Dorsolateral prefrontal cortex (tissue), 122 donors: ENCODE measurements at places on chromosomes 13 and 19.

- DNase-seq, result peak; percentile 77
These were observed 10.8 kb upstream of the PDCD5 start for GRCh38 chr19:32570081-32570785.

- peak; percentile 16 for DNase-seq
These were observed at the start of gene ADAMTS10 for GRCh38 chr19:8610041-8610935. ADAMTS10 (minus strand) TSS chr19:8610715; CDS start chr19:8605710, 5,005 bp downstream.

DNA sequence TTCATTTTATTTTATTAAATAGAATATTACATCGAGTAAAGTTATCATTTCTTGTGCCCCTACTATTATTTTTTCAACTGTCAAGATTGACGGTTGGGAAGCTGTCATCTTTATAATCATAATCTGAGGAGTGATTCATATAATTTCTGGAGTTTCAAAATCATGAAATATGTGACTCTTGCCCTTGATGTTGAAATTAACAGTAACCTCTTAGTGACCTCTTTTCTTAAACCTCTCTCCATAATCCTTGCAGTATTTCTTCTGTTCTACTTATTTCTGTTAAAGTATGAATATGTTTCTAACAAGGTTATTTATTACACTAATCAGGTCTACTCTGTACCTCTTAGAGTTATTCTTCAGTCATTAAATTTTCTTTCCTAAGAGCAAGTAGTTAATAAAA is 663.8 kb downstream of the LIG4 start:
- DNase-seq, result no peak

DNA sequence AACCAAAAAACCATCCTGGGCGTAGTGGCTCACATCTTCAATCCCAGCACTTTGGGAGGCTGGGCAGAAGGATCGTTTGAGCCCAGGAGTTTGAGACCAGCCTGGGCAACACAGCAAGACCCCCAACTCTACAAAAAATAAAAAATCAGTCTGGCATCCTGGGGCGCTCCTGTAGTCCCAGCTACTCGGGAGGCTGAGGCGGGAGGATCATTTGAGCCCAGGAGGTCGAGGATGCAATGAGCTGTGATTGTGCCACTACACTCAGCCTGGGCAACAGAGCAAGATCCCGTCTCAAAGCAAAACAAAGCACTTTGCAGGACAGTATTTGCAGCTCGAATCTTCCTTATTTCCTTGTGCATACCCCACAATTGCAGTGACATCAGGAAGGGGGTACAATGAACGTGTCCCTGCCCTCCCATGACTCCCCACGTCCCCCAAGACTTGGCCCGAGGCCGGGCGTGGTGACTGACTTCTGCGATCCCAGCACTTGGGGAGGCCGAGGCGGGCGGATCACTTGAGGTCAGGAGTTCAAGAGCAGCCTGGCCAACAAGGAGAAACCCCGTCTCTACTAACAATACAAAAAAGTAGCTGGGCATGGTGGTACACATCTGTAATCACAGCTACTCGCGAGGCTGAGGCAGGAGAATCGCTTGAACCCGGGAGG is 870 bp downstream of the NDUFB7 start:
- no peak for DNase-seq

- no peak for DNase-seq
These were observed 97.4 kb upstream of the AKAP11 start for GRCh38 chr13:42174344-42175162.

GRCh38 chr19:15829306-15829698 is 13.8 kb upstream of the OR10H1 start:
- DNase-seq, result no peak

DNA sequence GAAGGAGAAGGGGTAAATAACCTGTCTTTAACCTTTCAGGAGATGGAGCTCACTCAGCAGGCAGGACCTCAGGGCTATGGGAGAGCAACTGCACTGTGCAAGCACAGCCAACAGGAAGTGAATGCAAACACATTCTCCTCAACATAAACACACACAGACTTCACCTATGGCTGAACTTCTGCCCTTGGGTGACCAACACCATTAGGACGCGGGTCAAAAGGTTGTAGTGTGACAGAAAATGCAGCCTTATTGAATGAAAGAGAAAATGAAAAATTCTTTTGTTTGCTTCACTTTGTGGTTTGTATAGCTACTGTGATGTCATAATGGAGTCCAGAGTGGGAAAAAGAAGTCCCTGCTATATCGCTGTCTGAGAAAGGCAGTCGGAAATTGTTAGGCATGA is 323.0 kb downstream of the NDFIP2 start:
- DNase-seq, result no peak

DNA sequence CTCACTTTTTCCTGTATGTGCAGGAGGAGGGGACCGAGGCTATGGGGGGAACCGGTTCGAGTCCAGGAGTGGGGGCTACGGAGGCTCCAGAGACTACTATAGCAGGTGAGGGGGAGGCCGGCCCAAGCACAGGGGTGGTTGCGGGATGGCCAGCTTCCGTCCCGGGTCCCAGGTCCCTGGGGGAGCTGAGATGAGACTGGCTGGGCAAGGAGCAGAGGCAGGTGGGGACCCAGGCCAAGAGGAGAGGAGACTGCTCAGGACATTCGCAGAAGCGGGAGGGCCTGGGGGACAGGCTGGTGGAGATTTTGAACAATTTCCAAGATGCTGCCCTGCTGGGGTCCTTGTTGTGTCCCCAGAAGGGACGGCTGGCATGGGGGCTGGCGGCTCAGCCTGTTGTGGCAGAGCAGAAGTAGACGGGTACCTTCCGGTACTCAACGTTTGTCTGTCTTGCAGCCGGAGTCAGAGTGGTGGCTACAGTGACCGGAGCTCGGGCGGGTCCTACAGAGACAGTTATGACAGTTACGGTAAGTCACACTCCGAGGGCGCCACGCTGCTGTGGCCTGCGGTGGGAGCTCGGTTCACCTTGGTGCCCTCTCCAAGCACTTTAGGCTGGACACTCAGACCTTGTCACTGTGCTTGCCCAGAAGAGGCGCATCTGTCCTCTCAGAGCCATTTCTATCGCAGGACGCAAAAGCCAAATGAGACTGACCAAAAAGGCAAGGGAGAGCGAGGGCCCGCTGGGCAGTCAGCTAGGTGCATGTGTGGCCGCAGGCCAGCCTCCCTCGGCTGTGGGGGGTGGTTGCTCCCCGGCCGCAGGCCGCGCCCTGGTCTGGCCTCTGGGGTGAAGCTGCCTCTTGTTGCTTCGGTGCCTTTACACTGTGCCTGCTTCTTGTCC is 2.6 kb downstream of the CIRBP start:
- no peak for DNase-seq

DNA sequence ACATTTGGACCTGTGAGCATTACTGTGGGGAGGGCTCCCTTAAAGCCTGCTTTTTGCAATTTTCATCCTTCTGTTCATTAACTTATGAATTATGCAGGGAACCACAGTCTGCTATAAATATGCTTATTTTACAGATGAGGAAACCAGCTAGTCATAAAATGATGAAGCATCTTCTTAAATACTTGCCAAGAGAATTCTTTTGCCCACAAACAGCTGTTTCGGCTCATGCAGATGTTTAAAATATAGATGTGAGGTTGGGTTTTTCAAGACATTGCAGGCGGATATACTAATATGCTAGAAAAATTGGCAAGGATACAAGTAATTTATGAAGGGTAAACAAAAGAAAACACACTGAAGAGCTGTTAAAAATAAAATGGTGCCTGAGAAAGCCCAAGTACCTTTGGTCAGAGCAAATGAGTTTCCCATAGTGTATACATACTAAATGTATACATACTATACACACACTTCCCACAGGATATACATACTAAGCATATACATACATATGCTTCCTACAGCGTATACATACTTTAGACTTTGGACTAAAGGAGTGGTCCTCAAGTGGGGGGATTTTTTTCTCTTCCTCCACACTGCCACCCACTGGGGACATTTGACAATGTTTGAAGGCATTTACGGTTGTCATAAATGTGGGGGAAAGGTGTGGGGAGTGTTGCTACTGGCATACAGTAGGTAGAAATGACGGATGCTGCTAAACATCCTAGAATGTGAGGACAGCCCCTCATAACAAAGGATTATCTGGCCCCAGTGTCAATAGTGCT is 164.9 kb upstream of the CSNK1A1L start:
- DNase-seq, result no peak

GRCh38 chr19:32677657-32678056 is 2.0 kb downstream of the RGS9BP start:
- DNase-seq, result no peak

GRCh38 chr19:45428384-45429231 is 4.9 kb upstream of the ERCC1 start:
- DNase-seq, result no peak

DNA sequence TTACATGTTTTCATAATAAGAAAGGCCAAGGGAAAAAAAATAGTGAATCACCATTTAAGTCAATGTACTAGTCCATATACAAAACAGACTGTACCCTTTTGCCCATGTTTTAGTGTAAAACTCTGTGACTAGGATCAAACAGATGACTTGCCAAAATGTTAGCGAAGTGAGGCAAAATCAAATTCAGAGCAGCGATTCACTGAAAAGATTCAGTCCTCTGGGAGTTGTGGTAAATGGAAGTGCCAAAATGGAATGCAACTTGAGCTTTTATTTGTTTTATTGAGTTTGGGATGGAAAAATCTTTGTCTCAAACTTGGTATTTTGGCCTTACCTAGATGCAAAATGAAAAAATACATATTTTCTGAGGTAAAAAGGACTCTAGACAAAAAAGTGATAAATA is 9.1 kb downstream of the CDADC1 start:
- no peak for DNase-seq

DNA sequence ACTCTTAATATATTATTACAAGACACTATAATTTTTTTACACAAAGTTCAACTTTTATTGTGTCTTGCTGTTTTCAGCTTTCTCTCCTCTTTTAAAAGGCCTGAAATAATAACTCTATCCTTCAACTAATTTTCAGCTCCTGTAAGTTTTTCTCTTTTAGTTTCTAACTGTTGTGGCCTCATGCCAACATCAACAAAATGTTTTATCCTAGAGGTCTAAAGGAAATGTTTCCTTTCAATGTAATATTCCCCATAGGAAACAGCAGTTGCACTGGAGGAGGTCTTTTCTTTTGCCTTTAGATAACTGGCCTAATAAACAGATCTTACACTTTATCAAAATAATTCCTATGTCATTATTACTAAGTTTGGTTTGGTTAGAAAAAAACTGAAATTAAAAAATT is 8.5 kb upstream of the ZNF616 start:
- no peak for DNase-seq

GRCh38 chr13:44768239-44768638 is 192.1 kb upstream of the TSC22D1 start:
- no peak for DNase-seq

DNA sequence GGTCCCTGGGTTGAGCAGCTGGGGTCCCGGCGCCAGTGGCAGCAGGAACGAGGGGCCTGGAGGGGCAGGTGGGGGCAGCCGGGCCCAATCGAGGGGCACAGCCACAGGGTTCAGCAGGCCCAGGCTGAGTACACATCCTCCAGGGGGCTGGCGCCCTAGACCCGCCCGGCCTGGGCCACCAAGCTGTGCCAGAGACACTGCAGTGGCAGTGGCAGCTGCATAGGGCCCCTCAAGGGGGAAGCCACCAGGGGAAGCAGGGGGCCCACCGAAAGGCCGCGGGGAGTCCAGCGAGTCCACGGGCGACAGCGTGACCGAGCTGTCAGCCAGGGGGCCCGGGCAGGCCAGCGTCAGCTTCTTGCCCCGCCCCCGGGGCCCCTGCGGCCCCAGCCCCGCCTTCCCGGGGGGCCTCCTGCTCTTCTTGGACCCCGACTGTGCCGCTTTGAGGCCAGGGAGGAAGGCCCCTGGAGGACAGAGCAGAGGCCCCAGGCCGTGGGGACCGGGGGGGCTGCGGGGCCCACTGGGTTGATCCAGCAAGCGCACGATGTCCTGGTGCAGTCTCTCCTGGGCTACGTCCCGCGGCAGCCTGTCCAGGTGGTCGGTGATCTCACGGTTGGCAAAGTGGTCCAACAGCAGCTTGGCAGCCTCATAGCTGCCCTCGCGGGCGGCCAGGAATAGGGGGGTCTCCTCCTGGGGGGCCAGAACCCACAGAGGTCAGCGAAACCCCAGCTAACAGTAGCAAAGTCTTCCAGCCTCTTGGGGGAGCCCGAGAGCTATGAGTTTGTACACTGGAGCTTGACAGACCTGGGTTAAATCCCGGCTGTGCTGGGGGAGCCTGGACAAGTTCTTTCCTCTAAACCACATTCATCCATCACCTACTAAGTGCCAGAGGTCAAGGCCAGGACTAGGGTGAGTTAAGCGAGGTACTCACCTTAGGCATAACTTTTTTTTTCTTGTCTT is 39.5 kb downstream of the NOTCH3 start:
- DNase-seq, result no peak

DNA sequence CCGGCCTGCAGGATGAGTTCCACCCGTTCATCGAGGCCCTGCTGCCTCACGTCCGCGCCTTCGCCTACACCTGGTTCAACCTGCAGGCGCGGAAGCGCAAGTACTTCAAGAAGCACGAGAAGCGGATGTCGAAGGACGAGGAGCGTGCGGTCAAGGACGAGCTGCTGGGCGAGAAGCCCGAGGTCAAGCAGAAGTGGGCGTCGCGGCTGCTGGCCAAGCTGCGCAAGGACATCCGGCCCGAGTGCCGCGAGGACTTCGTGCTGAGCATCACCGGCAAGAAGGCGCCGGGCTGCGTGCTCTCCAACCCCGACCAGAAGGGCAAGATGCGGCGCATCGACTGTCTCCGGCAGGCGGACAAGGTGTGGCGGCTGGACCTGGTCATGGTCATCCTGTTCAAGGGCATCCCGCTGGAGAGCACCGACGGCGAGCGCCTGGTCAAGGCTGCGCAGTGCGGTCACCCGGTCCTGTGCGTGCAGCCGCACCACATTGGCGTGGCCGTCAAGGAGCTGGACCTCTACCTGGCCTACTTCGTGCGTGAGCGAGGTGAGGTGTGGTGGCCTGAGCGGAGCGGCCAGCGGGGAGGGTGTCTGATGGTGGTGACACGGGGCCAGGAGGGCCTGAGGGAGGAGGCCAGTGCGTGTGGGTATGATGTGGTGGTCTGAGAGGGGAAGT is 15.5 kb downstream of the NFIC start:
- no peak for DNase-seq

DNA sequence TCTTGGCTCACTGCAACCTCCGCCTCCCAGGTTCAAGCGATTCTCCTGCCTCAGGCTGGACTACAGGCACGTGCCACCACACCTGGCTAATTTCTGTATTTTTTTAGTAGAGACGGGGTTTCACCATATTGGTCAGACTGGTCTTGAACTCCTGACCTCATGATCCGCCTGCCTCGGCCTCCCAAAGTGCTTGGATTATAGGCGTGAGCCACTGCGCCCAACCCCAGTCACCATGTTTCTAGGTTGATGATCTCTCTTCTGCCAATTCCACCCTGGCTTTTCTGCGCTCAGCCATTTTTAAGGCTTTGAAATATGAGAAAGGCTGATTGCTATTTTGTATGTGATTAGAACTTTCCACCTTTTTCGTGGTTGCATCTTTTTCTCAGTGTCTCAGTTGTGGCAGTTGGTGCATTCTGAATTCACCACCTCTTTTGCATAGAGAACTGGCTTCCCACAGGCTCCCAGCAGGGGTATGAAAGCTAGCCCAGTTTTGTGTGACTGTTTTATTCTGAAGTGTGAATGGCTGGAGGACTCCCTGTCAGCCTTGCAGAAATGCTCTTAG is 15.5 kb downstream of the CEACAM1 start:
- no peak for DNase-seq

DNA sequence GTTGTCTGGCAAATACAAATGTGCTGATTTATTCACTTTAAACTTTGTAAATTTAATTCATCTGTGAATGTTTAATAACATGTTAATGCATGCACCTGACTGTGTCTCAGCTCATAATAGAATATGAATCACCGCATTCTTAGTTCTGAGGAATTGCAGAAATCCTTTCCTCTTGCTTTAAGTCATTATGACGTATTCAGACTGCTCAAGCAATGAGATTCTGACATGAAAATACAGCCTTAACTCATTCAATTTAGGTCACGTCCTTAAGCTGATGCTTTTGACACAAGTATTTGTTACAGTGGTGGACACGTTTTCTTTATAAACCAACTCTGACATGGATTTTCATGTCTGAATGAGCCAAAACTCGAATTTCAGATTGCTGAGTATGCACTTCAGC is 541.0 kb upstream of the KLF12 start:
- no peak for DNase-seq
